NCI-H2107 (cell line): ENCODE measurements at places on chromosomes 13 and 19.

GRCh38 chr13:113488283-113488682 is 2.2 kb downstream of the DCUN1D2 start:
- no peak for DNase-seq

DNA sequence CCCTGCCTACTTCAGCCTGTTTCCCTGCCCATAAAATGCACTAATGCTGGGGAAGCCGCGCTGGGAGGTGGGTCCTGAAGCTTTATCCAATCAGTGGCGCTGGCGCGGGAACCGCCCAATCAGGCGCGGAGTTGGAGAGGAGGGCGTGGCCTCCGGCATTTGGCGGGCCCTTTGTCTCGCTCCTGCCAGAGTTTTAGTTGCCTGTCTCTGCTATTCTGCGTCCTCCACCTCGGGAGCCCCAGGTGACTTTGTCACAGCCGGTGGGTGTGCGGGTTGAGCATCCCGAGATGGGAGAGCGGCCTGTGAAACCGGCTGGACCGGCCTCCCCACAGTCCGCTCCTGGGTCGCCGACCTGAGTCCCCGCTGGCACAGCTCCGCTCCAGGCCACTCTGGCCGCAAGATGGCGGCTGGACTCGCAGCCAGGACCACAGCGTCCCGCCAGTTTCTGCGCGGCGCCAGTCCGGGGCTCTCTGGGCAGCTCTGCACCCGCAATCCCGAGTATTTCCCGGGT is 30.7 kb upstream of the ZNF429 start:
- DNase-seq, result no peak

- DNase-seq, result no peak
These were observed 20.5 kb downstream of the C3 start for GRCh38 chr19:6699935-6700334.

DNA sequence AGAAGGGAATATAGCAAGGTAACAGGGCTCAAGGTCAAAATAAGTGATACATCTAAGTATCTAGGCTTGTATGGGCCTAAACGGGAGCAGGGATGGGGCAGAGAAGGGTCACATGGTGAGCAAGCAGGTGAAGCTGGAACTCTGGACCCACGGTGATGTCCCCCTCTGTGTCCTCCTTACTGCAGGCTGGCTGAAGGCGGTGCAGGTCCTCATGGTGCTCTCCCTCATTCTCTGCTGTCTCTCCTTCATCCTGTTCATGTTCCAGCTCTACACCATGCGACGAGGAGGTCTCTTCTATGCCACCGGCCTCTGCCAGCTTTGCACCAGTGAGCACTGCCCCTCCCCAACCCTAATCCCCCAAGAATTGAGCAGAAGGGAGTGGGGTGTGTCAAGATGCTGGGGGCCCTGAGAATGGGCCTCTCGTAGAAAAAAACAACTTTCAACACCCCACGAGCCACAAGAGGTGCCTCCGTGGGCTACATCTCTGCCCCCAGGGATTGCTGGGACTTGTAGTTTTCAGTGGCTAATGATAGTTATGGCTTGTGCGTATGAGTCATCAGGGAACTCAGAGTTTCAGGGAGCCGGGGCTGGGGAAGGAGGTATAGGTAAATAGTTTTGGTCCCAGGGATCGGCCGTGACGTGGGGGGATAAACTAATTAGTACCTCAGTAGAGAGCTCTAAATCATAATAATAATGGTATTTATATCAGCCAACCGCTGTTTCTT is 4.0 kb downstream of the EMP3 start:
- no peak for DNase-seq

DNA sequence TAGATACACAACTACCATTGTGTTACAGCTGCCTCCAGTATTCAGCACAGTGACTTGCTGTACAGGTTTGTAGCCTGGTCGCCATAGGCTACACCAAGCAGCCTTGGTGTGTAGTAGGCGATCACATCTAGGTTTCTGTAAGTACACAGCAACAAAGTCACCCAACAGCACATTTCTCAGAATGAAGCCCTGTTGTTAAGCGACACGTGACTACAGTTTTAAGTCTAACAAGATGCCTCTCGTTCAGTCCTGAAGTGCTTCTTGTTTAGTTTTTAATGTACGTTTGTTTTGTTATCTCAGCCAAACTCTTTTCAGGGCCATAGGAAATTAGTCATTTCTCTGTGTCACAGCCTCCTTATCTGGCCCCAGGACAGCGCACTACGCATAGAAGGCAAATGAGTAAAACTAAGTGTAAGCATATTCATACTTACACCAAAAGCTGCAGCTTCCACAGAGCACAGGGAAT is 50.0 kb upstream of the GPR183 start:
- no peak for DNase-seq

- no peak for DNase-seq
These were observed 522.1 kb downstream of the SUCLA2 start for GRCh38 chr13:47478985-47479384.
